ENCODE measurements at places on chromosomes 12 and 14. TPM values are rescaled to one million over a fixed set of nuclear protein-coding genes. Genes with fewer than 3 reads are reported as not detected.

GRCh38 chr14:21924479-21924878 lies 250.9 kb upstream of the OR4E1 start:
- DNase-seq: no peak

DNA sequence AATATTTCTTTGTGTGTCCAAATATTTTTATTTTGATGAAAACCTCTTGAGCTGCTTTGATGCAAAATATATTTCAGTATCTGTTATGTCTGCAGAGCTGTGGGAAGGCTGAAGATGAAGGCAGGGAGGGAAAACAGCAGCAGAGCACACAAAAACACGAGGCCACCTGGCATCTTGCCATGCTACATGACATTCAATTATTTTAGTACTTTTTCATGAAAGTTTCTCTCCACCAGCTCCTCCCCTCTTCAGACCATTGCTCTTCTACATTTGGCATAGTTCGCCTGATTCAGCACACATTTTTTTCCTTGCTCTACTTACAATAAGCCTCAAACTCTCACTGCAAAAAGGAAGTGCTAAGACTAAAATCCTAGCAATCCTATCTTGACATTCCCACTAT lies 4.6 kb upstream of the ALX1 start:
- peak; percentile 53 for DNase-seq

DNA sequence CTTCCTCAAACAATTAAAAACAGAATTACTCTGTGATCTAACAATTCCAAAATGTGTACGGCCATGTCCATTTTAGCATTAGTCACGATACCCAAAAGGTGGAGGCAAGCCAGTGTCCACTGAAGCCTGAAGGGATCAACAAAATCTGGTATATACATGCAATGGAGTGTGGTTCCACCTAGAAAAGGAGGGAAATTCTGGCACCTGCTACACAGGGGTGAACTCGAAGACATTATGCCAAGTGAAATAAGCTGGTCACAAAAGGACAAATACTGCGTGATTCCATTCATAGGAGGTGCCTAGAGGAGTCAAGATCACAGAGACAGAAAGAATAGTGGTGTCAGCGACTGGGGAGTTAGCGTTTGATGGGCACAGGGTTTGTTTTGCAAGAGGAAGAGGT lies 331.4 kb downstream of the MED13L start:
- no peak for DNase-seq

- no peak for DNase-seq
Observed at GRCh38 chr12:6778217-6778573, 5.9 kb downstream of the LAG3 start.

GRCh38 chr12:41437563-41437962 lies 249.4 kb downstream of the PDZRN4 start:
- DNase-seq: no peak

Gene ADCK1
- 13.2 TPM for total RNA-seq
